Stimulated activated CD8-positive, alpha-beta memory T cell treated with anti-CD3 and anti-CD28 coated beads, Interleukin-12 subunit alpha, Interleukin-12 subunit beta, amount 100 ng/mL, for 1 hour (primary cell): ENCODE measurements at places on chromosomes 16 and 17.

- no peak for DNase-seq
These were observed 107.6 kb upstream of the HLF start for GRCh38 chr17:55157165-55157564.

- DNase-seq, result no peak
These were observed 98.0 kb downstream of the AMFR start for GRCh38 chr16:56327071-56327928.

DNA sequence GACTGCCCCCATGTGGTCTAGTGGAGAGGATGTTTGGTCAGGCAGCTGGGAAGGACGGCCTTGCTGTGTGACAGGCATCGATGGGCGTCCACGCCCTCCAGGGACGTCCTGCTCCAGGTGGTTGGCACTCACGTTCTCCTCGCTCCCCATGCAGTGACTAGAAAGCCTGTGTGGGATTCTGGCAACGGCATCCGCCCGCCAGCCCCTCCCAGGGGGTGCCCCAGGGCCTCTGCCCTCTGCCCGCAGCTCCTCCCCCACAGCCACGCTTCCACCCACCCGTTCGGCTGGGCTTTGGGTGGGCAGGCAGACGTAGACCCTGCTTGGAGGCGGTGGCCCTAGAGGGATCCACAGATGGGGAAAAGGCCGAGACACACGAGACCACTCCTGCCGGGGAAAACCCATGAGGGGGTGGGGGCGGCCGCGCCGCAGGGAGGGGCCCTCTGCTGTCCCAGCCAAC, 4.7 kb upstream of the IL17C start:
- DNase-seq, result no peak

- no peak for DNase-seq
These were observed 21.4 kb upstream of the SNTB2 start for GRCh38 chr16:69165584-69165983.

GRCh38 chr17:82384730-82385481, 13.3 kb downstream of the UTS2R start:
- DNase-seq, result no peak

GRCh38 chr17:40560592-40561293, 4.5 kb downstream of the CCR7 start:
- peak; percentile 63 for DNase-seq

GRCh38 chr16:20744922-20745440, 3.4 kb upstream of the THUMPD1 start:
- no peak for DNase-seq

GRCh38 chr17:1179112-1179817, 516 bp downstream of the ABR start:
- DNase-seq, result no peak

DNA sequence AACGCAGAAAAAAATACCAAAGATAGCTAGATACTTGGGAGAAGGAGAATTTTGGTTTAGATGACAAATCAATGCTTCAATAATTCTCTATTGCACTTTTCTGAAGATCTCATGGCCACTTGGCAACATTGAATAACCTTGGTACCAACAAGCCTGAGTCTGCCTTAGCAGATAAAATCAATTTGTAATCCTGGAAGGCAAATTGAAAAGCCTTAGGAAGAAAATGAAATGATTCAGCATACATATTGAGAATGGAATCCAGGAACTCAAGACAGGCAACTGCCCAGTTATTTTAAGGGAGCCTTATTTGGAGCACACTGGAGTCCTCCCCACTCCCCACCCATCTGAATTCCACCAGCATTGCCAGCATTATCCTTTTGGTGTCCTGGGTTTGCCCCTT, 109.3 kb upstream of the SOX9 start:
- no peak for DNase-seq

GRCh38 chr16:89618109-89618998, 4.9 kb downstream of the DPEP1 start:
- no peak for DNase-seq

DNA sequence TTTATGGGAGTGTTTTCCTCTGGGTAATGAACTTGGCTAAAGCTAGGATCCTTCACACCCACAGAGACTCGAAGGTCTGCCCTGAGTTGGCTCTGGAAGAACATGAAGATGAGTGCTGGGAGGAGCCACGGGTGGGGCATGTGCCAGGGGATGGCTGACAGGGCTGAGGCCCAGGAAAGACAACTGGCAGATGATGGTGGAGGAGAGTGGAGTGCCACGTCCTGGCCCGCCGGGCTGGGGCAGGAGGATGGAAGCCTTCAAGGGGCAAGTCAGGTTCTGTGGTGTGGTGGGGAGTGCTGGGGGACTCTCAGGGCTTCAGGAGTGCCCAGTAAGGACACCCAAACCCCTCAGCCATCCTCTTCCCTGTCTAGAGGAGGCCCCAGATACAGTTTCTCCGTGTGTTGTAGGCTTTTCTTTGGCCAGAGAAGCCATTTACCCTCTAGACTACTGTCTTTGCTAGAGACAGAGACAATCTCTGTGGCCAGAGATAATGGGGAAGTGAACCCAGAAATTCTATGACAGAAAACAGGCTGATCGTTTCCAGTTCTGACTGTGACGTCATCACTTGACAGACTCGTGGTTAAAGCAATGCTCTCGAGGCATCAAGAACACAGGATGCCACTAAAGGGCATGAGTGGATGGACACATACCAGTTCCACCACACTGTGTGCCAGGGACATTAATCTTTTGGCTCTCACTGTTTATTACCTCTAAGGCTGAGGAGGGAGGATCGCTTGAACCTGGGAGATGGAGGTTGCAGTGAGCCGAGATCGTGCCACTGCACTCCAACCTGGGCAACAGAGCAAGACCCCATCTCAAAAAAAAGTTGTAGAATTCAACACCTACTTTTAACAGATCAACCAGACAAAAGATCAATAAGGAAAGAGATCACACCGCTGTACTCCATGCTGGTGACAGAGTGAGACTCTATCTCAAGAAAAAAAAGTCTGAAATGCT, 18.6 kb upstream of the SLC5A10 start:
- no peak for DNase-seq

DNA sequence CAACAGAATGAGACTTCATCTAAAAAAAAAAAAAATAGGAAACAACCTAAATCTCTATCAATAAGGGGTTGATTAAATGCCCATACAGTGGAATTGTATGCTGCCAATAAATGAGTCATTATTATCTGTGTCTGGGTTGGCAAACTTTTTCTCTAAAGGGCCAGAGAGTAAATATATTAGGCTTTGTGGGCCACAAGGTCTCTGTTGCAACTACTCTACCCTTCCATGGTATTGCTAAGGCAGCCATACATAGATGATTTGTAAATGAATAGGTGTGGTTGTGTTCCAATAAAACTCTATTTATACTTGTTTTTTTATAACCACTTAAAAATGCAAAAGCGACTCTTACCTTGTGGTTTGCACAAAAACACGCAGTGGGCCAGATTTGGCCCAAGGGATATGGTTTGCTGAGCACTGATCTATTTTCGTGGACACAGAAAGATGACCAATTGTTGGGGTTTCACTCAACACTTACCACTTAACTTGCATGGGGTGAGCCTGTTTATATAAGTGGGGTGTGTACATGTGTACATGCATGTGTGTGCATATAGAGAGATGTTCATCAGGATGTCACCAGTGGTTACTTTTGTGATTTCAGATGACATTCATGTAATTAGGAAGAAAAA, 12.4 kb upstream of the IL4R start:
- DNase-seq, result no peak

DNA sequence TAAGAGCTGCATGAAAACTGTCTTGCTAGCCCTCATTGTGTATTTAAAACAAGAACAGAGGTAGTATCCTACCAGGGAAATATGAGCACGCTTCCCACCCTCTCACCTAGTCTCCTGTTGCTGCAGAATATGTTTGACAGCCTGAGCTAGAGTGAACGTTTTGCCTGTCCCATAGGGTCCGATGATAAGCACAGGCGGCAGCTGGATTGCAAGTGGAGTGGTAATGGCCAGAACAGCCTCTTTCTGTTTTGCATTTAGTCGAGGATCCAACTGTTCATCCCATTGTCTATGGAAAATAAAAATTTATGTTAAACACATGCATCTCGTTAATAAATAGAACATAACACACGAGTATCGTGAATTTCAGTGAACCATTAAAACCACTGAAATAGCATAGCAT, 84.2 kb downstream of the HELZ start:
- no peak for DNase-seq

- no peak for DNase-seq
These were observed 23.6 kb upstream of the YWHAE start for GRCh38 chr17:1423456-1424135.

DNA sequence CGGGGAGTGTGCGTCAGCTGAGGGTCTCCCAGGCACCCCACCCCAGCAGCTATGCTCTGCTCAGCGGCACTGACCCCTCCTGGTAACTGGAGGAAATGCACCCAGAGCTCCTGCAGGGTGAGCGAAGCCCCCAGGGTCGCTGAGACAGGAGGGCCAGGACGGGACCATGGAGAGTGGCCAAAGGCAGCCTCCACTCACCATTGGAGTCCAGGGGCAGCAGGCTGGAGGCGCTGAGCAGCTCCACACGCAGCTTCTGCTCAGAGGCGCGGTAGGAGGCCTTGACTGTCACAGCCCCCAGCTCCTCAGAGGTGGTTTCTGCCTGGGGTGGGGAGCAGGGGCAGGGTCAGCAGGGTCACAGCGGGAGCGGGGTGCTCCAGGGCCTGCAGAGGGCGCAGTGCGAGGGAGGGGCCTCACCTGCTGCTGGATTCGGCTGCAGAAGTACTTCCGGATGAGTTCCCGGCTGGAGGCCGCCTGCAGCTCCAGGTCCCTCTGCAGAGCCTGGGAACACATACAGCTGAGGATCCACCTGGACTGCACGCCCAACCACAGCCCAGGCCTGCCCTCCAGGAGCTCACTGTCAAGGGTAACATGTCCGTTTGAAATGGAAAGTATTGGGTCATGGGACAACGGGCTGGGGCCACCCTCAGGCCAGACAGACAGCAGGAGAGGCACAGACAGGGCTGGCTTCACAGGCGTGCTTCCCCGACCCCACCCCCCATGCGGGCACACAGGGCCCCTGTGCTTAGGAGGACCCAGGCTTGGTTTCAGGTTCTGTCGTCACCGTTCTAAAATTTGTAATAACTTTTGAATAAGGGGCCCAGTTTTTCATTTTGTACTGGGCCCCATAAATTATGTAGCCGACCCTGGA, 13.8 kb downstream of the UNC13D start:
- no peak for DNase-seq

DNA sequence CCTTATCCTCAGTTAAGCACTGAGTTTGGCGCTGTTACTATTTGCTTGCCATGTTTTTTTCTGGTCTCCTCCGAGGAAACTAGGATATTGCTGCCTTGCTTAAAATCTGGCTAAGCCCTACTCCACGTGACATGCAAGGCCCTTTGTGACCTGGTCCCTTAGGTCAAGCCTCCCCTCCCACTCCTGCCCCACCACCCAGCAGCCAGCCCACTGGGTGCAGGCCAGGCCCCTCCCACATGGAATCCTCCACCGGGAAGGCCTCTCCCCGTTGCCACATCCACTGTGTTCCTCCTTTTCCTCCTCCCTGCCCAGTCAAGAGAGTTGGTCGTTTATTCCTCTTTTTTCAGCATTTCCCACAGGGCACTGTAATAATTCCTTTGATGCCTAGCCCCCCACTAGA, 16.2 kb downstream of the PSMD3 start:
- no peak for DNase-seq

DNA sequence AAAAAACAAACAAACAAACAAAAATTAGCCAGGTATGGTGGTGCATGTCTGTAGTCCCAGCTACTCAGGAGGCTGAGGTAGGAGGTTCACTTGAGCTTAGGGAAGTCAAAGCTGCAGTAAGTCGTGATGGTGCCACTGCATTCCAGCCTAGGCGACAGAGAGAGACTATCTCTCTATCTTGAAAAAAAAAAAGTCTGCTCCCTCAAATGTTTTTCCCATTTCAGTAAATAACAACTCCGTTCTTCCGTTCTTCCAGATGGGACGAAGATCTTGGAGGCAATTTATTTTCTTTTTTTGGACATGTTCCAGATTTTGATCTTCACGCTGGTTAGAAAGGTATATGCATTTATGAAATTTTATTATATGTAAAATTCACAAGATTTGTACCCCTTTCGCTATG, 19.0 kb downstream of the ERAL1 start:
- no peak for DNase-seq

GRCh38 chr16:74521691-74522090, 85.2 kb downstream of the GLG1 start:
- no peak for DNase-seq

GRCh38 chr17:4019275-4019674, 55.0 kb upstream of the ATP2A3 start:
- DNase-seq, result no peak

DNA sequence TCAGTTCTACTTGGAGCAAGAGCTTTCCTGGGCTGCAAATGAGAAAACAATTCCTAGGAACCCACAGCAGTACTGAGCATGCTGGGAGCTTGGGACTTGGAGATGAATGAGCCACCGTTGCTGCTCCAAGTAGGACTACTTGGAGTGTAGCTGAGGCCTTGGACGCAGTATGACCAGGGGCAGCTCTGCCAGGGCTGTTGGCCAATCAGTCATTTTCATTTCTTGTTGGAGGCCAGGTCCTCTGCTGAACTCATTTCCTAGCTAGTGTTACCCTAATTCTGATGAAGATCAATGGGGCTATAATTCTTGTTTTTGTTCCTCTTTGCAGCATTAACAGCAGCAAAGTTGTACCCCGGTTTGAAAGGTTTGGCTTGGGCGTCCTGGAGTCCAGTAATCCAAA, 8.0 kb upstream of the LGALS9 start:
- no peak for DNase-seq

- DNase-seq, result no peak
These were observed at the start of gene BHLHA9 for GRCh38 chr17:1270210-1271029. Gene BHLHA9, plus strand, starts transcription at chr17:1270444. Its CDS starts 120 bp downstream, at chr17:1270564.

GRCh38 chr17:43932357-43932756, 9.9 kb downstream of the PPY start:
- no peak for DNase-seq

DNA sequence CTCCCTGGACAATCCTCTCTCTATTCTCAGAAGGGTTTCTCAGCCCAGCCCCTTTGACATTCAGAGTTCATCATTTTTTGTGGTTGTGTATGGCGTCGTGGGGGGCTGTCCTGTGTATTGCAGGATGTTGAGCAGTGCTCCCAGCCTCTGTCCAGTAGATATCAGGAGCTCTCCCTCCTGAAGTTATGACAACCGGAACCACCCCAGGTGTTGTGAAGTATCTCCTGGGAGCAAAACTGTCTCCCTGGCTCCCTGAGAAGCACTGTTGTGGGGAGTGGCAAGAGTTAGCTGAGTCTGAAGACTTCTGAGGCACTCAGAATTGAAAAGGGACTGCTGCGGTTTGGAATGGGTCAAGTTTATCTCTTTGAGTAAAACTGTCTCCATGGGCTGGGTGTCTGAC, 55.9 kb upstream of the MGAT5B start:
- no peak for DNase-seq

DNA sequence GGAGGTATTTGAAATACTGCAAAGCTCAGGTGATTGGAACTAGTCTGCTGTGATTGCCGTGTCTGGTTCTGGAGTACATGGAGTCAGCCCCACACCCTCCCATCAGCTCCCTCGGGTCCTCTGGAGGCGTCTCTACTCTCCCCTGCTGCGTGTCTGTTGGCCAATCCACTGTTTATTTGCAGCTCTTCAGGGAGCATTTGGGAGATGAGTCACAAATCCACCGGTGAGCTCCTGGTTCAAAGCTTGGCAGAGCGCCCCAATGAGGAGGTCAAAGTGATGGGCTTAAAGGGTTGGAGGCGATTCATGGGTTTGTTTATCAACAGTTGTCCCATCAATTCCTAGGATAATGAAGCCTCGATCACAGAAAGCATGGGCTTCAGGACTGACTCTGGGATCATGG, 14.6 kb downstream of the CALB2 start:
- DNase-seq, result no peak
